Natural killer cell (primary cell): ENCODE measurements at places on chromosomes 16 and 17.

DNA sequence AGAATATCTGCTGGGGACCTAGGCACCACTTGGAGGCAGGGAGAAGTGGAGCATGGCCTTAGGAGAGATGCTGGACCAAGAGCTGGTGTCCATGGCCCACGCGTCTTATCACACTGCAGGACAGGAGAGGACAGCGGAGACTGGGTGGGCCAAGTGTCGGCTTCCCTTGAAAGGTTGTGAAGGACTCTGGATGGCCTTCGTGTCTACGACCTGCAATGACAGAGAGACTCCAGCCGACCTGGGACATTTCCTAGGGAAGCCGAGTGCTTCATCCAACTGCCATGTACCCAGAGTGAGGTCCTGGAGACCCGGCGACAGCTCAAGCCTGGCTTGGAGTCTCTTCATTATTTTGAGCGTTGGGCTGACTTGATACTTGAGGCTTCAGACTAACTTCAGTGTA lies 20.5 kb downstream of the C1QTNF1 start:
- no peaks in the 10 kb centered on the region for H3K4me1 ChIP-seq
- no peak overlapping the region for H3K4me3 ChIP-seq
- H3K27me3 ChIP-seq = peaks cover 5% of the 10 kb centered on the region
- no peak for DNase-seq

DNA sequence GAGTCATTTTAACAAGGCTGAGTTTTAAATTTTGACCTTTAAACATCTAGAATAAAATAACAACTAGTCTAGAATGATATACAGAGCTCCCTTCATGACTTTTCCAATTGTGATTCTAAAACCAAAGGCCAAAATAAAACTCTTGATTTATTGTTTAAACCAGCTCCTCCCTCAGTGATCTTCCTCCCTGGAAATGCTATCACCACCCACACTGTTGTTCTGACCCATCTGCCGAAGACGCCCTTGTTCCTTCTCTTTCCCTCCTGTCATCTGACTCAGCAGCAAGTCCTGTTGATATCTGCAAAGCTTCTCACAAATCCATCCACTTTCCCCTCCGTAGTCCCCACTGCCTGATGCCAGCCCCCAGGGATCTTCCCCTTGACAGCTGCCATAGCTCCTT lies 231.6 kb upstream of the DYNLRB2 start:
- no peak for DNase-seq
- no peaks in the 10 kb centered on the region for H3K36me3 ChIP-seq
- no peaks in the 10 kb centered on the region for H3K27me3 ChIP-seq
- H3K4me1 ChIP-seq = no peaks in the 10 kb centered on the region
- no peak overlapping the region for H3K4me3 ChIP-seq

DNA sequence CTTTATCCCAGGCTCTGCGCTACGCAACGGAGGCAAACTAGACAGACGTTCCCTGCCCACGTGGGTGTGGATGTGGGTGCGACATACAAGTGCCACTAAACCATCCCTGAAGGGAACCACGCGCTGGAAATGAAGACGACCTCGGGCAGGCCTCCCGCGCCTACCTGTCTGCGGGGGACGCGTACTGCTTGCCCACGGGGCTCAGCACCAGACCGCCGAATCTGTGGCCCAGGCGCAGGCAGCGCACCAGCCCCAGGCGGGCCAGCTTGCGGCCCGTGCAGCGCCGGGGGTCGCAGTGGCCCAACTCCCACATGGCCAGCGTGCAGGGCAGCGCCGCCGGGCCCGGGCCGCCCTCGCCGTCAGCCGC lies 480 bp downstream of the TSR3 start:
- H3K4me3 ChIP-seq = peak overlapping the region; percentile 24
- peaks cover 12% of the 10 kb centered on the region for H3K36me3 ChIP-seq

DNA sequence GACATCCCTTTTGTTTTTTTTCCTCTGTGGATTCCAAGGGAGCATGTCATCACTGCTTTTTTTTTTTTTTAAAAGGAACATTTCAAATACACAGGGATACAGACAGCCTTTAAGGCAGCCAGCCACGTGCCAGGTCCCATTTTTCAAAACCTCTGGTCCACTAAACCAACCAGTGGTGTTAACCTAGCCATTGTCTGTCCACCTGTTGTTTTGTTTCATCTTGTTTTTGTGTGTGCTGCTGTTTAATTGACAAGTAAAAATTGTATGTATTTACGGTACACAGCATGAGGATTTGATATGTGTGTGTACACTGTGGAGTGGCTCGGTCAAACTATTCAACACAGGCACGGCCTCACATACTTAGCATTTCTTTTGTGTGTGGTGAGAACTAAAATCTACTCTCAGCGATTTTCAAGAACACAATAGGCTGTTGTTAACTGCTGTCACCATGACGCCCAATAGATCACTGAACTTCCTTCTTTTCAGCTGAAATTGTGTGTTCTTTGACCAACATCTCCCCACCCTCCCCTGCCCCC lies 19.2 kb downstream of the TMEM114 start:
- peaks cover 6% of the 10 kb centered on the region for H3K4me1 ChIP-seq
- H3K4me3 ChIP-seq = no peak overlapping the region
- H3K27me3 ChIP-seq = no peaks in the 10 kb centered on the region
- no peaks in the 10 kb centered on the region for H3K36me3 ChIP-seq

DNA sequence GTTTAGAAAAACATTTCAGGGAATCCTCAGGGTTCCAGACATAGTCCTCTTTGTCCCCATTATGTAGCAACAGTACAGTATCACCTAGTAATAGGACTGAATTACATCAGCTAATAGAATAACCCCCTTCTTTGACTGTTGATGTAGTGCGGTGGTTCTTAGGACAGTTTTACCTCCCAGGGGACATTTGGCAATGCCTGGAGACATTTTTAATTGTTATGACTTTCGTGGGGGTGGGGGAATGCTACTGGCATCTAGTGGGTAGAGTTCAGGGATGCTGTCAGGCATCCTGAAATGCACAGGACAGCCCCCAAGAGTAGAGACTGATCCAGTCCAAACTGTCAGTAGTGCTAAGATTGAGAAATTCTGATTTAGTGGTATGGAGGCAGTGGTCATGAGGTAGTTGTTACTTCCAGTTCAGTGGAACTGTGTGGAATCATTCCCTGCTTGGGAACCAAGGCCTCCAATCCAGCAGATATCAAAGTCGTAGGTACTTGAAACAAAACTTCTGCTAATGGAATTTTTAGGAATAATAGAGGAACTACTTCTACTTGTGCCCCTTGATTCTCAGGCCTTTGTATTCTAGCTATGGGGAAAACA lies 20.3 kb downstream of the NF1 start:
- no peaks in the 10 kb centered on the region for H3K36me3 ChIP-seq
- no peak overlapping the region for H3K4me3 ChIP-seq
- H3K27ac ChIP-seq = no peak overlapping the region
- H3K4me1 ChIP-seq = no peaks in the 10 kb centered on the region
- no peak for DNase-seq

- no peak for DNase-seq
- no peaks in the 10 kb centered on the region for H3K4me1 ChIP-seq
- no peak overlapping the region for H3K27ac ChIP-seq
- H3K27me3 ChIP-seq = no peaks in the 10 kb centered on the region
Observed at GRCh38 chr17:69729944-69730343, 315.4 kb downstream of the MAP2K6 start.

DNA sequence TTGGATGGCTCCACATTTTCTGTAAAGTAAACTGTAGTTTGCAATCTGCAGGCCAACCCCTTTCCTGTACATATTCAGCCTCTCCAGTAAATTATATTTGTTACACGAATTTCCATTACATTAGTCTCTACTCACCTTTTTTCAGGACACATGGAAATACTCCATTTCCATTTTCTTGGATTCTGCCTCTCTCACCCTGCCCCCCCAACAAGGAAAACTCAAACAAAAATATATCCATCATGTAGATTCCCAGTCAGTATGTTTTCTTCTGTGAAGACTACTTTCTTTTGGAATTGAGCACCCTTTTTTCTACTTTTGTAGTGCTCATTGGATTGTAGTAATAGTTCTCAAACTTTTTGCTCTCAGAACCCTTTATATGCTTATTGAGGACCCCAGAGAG lies 2.9 kb downstream of the PPM1D start:
- no peaks in the 10 kb centered on the region for H3K27me3 ChIP-seq
- no peak overlapping the region for H3K27ac ChIP-seq
- peaks cover 17% of the 10 kb centered on the region for H3K4me1 ChIP-seq
- H3K4me3 ChIP-seq = no peak overlapping the region
- no peaks in the 10 kb centered on the region for H3K36me3 ChIP-seq

- H3K4me3 ChIP-seq = peak overlapping the region; percentile 91
- H3K27me3 ChIP-seq = no peaks in the 10 kb centered on the region
- H3K27ac ChIP-seq = peak overlapping the region; percentile 78
- DNase-seq = no peak
Observed at GRCh38 chr17:49360796-49361128, 1.3 kb downstream of the ZNF652 start.

DNA sequence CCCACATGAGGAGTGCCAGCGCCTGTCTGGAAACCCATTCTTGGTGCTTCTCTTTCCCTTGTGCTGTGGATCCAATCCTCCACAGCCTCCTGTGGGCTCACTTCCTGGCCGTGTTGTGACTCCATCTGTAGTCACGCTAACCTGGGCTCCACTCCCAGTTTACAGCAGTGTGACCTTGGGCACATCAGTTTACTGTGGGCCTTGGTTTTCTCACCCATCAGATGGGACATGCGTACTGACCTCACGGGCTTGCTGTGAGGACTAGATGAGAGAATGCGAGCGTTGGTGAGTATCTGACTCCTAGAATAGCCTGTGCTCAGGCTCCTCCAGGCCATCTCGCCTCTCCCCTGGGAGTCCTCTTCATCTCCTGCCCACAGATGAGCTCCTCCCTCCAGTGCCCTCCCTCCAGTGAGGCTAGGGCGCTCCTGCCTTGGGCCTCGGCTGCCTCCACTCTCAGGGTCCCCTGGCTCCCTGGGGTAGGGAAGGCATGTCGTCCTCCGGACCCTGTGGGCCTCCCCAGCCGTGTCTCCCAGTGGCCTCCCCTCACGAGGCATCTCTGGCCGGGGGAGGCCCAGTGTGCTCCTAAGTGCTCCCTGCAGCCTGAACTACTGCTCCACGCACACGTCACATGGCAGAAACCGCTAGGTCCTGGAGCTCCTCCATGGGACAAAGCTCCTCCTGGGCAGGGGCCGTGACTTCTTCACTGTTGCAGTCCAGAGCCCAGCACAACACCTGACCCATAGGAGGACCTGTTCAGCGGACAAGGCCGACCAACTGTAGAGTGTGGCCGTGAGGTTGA lies 5.2 kb upstream of the FOXJ1 start:
- no peaks in the 10 kb centered on the region for H3K36me3 ChIP-seq
- H3K4me3 ChIP-seq = peak overlapping the region; percentile 28
- H3K4me1 ChIP-seq = peaks cover 63% of the 10 kb centered on the region
- DNase-seq = peak; percentile 61
- H3K27ac ChIP-seq = peak overlapping the region; percentile 95

DNA sequence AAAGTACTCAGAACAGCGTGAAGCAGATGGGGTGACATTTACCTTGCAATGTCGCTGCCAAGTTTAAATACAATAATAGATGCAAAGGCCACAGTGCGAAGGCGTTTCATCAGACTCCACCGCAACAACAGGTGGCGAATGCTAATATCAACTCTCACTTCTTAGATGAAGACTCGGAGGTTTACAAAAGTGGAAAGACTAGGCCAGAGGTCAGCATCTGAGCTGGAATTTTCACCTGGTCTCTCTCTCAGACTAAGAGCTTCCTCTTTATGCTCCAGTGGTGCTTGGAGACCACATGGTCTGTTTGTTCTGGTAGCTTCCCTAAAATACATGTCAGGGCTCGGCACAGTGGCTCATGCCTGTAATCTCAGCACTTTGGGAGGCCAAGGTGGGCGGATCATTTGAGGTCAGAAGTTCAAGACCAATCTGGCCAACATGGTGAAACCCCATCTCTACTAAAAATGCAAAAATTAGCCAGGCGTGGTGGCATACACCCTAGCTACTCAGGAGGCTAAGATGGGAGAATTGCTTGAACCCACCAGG lies 169.1 kb downstream of the XYLT1 start:
- no peaks in the 10 kb centered on the region for H3K27me3 ChIP-seq
- H3K4me3 ChIP-seq = no peak overlapping the region
- no peak overlapping the region for H3K27ac ChIP-seq
- H3K4me1 ChIP-seq = peaks cover 20% of the 10 kb centered on the region

DNA sequence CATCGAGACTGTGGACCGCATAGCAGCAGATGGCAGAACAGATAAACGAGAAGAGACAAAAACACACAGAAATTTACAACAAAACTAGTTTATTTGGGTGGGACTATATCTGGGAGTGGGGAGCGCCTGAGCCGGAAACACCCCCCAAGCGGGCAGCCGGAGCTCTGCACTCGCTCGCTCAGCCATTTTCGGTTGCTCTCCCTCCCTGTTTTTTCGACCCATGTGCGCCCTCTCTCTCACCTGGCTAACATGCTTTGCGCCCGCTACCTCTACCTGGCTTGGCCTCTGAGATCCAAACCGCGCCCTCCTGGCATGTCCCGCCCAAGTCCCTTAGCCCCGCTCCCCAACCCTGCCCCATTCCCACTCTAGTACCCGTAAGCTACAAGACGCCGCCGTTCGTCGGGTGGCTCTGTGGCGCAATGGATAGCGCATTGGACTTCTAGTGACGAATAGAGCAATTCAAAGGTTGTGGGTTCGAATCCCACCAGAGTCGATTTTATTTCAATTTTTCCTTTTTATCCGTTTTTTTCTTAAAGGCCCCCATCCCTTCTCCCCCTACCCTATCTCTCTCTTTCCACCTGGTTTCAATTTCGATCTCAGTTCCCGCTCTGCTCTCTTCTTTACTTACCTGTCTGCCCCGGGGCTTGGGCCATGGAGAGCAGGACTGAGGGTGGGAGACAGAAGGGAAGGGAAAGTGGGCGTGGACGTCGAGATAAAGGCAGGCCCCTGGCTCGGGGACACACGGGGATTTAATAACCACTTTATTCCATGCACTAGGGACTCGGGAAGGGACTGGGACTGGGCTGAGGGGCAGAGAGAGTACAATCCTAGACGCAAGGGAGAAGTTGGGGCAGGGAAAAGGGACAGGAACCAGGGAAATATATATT lies 2.4 kb upstream of the ALOXE3 start:
- H3K27ac ChIP-seq = no peak overlapping the region
- H3K36me3 ChIP-seq = no peaks in the 10 kb centered on the region
- H3K4me1 ChIP-seq = peaks cover 75% of the 10 kb centered on the region

GRCh38 chr17:78724999-78725398 lies 57.1 kb downstream of the CYTH1 start:
- no peaks in the 10 kb centered on the region for H3K27me3 ChIP-seq
- peaks cover 91% of the 10 kb centered on the region for H3K4me1 ChIP-seq
- H3K27ac ChIP-seq = peak overlapping the region; percentile 35

DNA sequence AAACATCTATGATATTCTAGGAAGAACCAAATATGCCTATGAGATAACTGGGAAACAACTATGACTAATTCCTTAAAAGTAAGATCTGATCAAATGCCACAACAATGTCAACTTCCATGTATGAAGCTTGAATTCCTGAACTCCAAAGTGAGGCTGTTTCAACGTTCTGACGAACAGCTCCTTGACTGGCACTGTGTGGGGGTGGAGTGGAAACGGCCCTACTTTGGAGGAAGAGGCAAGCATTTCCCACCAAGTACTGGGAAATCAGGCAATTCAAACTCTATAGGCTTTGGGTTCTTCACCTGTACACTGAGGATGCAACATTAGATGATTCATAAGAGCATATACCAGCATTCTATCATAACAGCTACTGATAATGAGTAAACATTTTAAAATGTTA lies 187.2 kb downstream of the CDK5R1 start:
- H3K27me3 ChIP-seq = no peaks in the 10 kb centered on the region
- no peak overlapping the region for H3K4me3 ChIP-seq
- H3K27ac ChIP-seq = no peak overlapping the region
- DNase-seq = no peak
- H3K4me1 ChIP-seq = no peaks in the 10 kb centered on the region
- H3K36me3 ChIP-seq = no peaks in the 10 kb centered on the region

- no peaks in the 10 kb centered on the region for H3K27me3 ChIP-seq
- H3K27ac ChIP-seq = no peak overlapping the region
- DNase-seq = no peak
- no peak overlapping the region for H3K4me3 ChIP-seq
- no peaks in the 10 kb centered on the region for H3K36me3 ChIP-seq
- no peaks in the 10 kb centered on the region for H3K4me1 ChIP-seq
Observed at GRCh38 chr17:4522661-4523060, 24.0 kb downstream of the SPNS2 start.
